ENCODE measurements at places on chromosomes 11 and 22.

DNA sequence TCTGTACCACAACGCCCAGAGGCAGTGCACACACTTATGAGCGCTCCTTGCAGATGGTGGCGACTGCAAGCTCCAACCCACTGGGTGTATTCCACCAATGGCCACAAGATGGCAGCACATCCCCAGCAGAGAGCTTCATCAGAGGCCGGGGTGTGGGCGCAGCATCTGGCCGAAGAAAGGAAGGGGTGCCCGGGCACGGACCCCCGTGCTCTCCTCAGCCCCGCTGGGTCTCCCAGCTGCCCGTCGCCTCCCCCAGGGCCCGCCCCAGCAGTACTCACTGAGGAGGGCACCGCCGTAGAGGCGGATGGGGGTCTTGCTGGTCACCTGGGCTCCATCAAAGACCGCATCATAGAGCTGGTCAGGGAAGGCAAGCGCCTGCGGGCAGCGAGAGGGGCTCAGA, 14.2 kb downstream of the TP53I11 start:
- DNase-seq = peak; percentile 80

DNA sequence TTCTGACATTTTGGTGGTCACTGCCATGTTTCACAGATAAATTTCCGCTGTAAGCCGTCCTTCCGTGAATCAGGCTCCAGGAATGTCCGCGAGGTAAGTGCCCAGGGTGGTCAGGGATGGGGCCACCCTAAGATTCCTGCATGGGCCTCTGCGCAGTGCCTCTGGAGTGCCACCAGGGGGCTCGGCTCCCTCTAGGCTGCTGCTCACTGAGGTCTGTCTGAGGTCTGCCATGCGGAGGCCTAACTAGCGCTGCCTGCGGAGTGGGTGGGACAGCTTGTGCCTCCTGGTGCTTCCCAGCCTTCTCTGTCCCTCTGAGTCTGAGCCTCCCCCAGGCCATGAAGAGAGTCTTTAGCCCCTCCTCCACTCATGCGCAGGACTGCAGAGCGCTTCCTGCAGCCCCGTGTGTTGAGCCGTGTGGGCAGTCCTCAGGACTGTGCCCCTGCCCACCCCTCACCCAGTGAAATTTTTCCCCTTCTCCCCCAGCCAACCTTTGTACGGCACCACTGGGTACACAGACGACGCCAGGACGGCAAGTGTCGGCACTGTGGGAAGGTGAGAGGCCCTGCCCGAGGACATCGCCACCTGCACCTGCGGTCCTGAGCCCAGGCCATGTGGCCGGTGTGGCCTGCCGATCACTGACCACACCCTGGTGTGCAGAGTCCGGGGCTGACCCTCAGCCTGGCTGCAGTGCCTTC, 11.9 kb upstream of the MDK start:
- peak; percentile 88 for DNase-seq

DNA sequence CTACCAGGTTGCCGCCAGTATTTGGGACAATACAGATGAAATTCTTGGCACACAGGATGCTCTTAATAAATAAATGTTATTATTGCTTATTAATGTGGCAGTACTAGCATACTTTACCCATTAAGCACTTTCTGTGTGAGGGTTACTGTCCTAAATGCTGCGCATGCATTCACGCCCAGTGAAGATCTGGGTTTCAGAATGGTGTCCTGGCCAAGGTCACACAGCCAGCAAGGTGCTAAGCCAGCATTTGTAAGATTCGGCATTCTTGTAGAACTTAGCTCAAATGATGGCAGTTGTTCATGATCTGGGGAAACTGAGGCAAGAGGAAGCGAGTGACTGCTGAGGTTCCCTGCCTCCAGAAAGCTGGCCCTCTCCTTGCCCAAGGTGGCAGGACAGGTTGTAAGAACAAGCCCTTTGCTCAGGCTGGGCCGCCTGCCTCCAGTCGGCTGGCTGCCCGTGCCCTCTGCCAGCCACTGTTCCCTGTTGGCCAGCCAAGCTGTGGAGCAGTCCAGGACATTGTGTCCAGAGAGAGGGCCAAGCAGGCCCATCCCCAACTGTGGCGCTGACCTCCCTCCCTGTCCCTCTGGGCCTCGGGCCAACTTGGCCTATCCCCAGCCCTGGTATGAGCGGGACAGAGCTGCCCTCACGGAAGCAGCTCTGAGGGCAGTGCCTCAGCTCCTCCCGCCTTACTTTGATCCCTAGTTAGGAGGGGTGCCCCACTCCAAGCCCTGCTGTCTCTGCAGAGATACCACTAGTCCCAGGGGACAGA, 28.8 kb downstream of the TOB2 start:
- DNase-seq = no peak

GRCh38 chr11:80542704-80543103, 1101.9 kb upstream of the TENM4 start:
- DNase-seq = no peak

DNA sequence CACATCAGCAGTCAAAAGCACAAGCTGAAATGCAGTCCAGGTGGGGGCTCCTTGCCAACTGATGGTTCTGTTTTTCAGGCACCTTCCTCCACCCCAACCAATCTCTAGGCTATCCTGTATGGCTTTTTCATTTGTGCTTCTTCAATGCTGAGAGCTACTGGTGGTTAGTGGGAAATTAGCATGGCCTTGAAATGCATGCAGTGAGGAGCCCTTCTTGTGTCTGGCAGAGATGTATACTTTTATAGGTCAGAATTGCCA, 167.4 kb downstream of the NAV2 start:
- DNase-seq = no peak

- DNase-seq = no peak
These were observed 22.4 kb upstream of the CACNG2 start for GRCh38 chr22:36726007-36726380.

DNA sequence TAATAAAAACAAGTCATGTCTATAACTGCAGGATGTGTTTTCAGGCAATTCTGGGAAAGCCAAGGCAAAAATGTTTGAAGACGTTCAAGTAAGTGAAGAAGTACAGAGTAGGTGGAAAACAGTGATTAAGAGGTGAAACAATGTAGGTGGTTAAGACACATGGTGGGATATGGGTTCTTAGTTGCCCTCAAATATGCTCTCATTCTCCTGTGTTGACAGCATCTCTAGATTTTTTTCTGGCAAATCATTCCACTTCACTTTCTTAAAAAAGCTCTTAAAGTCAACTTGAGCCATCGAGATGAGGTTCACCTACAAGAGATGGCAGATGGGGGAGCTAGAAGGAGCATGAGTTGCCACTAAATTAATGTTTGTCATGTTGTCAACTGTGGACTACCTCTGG, 1041.0 kb upstream of the CNTN5 start:
- no peak for DNase-seq

DNA sequence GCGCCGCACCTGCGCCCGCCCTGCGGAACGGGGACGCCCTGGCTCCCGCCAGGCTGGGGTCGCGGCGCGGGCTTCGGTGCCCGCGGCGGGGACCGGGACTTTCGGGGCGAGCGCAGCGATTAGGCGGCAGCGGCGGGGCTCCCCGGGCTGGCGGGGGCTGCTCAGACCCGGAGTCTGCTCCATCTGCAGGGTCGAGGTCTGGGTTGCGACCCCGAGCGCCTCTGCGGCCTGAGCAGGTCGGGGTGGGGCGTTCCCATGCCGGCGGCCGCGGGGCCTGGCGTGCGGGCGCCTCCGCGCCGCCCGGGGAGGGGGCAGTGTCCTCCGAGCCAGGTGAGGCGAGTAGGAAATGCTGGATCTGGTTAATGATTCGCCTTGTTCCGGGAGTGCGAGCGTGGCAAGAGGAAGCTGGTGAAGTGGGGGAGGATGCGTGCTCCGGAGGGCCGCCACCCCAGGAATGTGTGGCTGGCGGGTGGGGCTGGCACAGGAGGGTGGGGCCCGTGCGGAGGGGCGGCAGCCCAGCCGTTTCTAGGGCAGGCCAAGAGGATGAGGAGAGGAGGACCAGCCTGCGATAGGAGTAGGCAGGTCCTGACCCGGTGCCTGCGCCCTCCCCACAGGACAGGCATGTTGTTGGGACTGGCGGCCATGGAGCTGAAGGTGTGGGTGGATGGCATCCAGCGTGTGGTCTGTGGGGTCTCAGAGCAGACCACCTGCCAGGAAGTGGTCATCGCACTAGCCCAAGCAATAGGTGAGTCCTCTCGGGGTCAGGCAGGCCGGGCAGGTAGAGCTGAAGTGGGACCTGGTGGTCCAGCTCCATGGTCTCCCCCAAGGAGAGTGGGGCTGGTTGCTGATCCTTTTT, 606 bp downstream of the RASSF7 start:
- no peak for DNase-seq

- no peak for DNase-seq
These were observed 939 bp upstream of the SH3BP1 start for GRCh38 chr22:37638391-37639069.

DNA sequence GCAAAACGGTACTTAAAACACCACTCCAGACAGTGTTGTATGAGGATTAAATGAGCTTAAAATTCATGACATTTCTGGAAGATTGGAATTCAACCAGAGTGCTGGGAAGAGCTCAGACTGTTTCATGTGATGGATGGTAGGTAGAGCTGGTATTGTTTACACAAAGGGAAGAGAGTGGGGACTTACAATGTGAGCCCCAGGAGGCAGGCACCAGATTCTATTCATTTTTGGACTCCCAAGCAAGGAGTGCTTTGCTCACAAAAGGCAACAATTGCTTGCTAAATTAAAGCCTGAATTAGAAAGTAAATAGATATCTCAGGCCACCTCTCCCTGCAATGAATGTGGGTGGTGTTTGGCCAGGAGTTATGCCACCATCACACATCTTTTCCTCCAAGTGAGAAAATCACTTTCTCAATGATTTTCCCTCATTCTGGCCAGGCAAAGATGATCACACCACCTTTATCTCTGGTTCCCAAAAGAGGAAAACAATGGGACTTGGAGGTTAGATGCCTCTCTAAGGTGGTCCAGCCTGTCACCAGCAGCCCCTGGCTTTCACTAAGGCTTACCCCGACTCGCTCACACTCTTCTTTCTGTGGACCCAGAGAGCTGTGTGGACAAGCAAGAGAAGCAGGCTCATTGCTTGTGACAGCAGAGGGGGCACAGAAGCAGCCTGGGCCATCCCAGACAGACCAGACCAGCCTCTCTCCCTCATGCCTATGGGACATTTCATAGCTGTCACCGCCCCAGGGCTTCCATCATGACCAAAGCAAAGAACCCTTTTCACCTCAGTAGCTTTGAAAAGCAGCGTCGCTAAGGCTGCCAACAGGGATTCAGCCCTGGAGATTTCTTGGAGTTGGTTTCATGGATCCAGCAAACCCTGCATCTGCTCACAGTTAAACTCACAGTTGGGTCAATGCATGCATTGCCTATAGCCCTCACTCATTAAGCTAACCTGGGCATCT, 63.5 kb upstream of the DRD2 start:
- DNase-seq = no peak

- no peak for DNase-seq
These were observed 22.1 kb downstream of the PRDM11 start for GRCh38 chr11:45168366-45169130.

All from D341Med (cell line).